HS-5 (cell line): ENCODE measurements at places on chromosomes 12 and 14.

DNA sequence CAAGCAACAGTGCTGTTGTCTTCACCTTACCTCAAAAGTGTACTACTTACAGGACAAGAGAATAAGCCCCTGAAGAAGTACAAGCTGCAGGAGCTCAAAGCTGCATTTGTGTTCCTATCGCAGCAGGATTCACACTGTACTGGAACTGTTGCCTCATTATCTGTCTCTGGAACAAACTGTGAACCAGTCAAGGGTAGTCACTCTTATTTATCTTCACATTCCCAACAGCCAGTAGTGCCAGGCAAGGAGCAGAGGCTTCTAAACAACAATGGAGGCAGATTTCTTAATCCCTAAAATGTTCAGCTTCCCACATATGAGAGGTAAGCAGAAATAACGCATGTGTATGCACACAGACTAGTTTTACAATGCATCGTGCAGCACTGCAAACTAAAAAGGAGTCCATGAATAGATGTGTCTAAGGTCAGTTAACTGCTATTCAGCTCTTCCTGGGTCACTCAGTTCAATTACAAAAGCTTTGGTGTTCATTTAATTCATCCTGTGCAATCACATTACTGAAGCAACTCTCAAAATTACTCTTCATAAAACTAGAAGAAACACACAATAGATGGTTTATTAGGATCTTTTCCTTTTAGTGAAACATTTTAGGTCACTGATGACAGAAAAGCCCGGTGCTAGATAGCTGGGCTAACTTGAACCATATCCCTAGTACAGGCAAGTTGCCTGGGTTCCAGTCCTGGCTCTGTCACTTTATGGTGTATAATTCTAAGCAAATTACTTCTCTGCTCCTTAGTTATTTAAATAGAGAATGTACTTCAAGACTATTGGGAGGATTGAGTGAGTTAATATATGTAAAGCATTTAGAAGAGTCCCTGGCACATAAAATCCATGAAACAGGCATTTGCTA, 2.7 kb downstream of the APPL2 start:
- no peak for DNase-seq

DNA sequence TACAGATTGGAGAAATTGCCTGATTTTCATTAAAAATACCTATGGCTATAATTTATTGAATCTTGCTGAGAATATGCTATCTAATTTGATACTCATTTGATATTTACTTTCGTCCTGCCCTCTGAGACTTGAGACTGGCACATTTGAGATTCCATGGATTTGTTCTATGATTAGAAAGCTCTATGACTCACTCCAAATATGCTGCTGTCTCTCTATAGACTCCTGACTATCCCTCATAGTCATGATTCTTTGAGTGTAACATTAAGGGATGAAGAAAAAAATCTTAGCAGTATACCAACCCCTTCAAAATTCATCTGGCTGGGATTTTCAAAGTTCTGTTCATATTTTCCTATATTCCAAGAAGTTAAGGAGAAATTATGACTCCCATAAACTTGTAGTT, 191.9 kb downstream of the LRIG3 start:
- no peak for DNase-seq

- DNase-seq: no peak
Measured at GRCh38 chr12:62379026-62379722, 87.5 kb upstream of the MON2 start.

- DNase-seq: no peak
Measured at GRCh38 chr12:125202421-125202820, 137.2 kb downstream of the AACS start.

DNA sequence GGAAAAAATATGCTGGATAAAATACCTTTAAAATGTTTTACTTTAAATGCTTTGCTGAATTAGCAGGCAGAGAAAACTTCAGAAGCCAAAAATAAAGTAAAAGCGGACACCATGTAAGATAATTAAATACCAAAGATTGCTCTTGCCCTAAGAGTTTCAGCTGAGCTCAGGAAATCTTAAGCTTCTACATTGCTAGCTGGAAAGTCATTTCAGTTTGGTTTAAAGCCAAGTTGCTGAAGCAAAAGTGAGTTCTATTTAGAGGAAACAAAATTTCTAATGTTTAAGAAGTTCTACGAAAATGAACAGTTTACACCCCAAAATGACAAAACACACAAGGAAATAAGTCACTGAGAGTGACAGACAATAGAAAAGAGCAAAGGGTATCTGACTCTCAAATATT, 310.0 kb downstream of the ADAMTS20 start:
- DNase-seq: no peak

DNA sequence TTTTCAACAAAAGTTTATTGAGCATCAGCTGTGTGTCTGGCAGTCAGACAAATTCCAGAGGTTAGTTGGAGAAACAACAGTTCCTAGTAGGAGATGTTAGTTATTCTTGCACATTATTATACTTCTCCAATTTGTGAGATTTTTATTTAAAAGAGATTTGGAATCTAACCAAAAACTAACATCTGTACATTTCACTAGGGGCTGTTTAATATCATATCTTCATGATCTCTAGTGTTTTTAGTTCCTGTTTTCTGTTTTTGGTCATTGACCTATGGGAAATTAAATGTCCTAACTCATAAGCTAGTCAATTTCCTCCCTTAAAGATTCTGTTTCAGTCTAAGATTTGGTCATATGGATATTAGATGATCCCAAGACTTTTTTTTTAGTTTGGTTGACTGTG, 34.1 kb upstream of the KLHDC2 start:
- no peak for DNase-seq

DNA sequence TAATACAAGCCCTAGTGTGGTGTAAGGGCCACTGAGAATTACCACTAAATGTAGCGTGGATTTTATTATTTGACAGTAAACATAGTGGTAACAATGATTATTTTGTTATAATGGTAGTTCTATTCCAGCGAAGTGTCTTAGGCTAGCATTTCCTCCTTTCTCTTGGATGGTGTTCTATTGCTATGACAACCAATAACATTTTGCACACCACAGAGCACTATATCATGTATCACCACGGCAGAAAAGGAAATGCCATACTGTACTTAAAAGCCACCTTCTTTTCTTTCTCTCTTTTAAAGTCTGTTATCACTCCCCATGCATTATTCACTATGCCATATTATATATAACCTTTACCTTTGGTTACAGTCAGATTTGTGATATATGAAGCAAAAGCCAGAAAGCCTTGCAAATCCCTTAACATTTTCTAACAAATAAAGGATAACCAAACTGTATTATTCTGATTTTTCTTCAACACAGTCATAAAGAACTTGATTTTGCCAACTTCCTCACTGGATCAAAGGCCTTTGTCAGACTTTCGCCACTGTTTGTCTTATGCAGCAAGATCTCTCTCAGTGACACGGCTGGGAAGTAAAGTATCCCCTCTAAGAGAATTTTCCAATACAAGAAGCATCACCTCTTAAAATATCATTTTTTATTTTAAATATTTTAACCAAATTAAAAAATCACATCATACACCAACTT, 195.8 kb downstream of the FOXN3 start:
- no peak for DNase-seq

DNA sequence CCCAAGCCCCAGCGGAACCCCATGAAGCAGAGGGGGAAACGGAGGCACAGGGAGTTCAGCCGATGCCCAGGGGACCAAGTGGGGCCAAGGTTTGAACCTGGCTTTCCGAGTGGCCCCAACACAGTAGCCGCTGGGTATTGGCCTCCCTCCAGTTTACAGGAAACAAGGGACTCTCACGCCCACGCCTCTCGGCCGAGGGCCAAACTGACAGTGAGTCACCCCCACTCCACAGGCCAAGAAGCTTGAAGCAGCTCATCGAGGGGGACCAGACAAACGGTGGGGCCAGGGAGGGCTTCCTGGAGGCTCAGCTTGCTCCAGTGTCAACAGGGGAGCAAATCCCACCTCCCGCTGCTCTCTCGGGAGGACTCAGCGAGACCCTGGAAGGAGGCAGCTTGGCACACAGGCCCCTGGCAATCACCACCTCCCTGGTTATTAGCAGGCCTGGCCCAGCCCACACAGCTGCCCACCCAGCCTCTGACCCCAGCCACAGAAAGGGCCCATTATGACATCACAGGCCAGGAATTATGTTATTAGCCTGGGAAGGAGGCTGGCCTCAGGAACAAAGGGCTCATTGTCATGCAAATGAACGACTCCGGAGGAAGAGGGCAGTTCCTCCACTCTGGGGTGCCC, 54.6 kb downstream of the NCOR2 start:
- peak; percentile 80 for DNase-seq

- DNase-seq: no peak
Measured at GRCh38 chr14:101877766-101878165, 86.6 kb upstream of the DYNC1H1 start.

GRCh38 chr14:95110178-95110577, 47.2 kb downstream of the DICER1 start:
- DNase-seq: no peak

DNA sequence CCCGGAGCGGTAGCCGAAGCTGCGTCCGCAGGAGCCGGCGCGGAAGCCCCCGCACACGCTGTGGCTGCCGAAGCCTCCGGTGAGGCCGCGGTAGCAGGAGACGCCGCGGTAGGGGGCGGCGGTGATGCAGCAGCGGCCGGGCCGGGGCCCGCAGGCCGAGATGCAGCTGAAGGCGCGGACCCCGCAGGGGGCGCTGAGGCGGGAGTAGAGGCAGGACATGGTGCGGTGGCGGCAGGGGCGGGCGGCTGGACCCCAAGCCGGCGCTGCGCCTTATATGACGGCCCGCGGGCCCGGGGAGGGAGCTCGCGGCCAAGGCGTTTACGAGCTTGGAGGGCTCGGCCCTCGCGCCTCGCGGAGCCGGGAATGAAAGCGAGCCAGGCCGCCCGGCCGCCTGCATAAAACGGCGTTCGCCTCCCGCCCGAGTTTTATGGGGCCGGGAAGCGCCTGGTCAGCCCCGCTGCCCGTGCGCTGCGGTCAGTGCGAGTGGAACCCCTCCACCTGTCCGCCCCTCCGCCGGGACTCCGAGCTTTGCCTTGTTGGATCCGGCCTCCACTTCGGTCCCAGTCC, 16.0 kb upstream of the KRT86 start:
- DNase-seq: no peak

- no peak for DNase-seq
Measured at GRCh38 chr14:93728651-93729016, 59.7 kb downstream of the PRIMA1 start.

DNA sequence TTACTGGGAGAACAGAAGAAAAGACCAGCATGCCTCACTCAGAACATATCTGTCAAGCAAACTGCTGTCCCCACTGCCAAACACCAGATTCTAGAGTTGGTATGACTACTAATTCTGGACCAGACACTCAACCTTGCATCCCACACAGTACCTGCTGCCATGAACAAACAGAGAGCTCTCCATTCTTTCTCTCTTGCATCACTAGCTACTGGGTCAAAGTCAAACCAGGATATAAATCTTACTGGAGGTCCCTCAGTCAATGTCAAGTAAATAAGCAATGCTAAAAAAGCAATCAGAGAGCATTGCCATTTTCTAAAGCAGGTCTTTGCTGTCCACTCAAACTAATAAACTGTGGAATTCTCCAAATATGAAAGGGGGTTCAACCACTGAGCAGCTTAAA, 452.4 kb upstream of the SEL1L start:
- no peak for DNase-seq

GRCh38 chr12:14307004-14307403, 58.5 kb upstream of the ATF7IP start:
- no peak for DNase-seq

DNA sequence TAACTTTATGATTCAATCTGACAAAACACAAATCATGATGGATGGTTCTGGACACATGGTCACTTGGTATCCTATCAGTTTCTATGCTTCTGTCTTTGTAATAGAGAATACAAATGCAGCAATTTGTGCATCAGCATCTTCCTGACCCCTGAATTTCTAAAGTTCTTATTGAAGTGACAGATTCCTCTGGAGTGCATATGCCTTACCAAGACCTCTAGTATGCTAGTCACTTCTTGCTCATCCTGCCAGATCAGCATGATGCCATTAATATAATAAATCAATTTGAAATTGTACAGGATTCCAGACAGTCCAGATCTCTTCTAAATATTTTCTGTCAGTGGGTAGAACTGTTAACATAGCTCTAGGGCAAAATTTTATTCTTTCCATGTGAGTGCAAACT, 40.6 kb upstream of the GLIPR1 start:
- no peak for DNase-seq

DNA sequence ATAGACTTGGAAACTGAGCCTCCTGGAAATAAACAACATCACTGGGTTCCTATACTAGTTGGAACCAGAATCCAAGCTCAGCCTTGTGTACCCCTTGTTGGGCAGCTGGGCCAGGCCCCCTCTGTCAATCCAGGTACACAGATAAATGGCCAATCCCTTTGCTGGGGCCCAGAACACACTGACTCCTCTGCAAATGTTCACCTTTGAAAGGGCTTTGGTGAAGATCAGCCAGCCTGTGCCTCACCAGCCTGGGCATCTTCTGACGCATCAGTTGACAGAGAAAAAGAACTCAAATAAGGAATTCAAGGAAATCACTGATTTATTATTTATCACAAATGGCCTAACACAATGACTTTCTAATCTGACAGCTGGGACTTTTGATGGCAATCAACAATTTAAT, 1090.2 kb downstream of the BCL11B start:
- no peak for DNase-seq

- no peak for DNase-seq
Measured at GRCh38 chr12:52942901-52943181, 6.1 kb upstream of the KRT18 start.

GRCh38 chr12:78181544-78182162, 351.0 kb downstream of the NAV3 start:
- no peak for DNase-seq

- no peak for DNase-seq
Measured at GRCh38 chr12:10018386-10018785, 8.0 kb downstream of the CLEC12B start.

DNA sequence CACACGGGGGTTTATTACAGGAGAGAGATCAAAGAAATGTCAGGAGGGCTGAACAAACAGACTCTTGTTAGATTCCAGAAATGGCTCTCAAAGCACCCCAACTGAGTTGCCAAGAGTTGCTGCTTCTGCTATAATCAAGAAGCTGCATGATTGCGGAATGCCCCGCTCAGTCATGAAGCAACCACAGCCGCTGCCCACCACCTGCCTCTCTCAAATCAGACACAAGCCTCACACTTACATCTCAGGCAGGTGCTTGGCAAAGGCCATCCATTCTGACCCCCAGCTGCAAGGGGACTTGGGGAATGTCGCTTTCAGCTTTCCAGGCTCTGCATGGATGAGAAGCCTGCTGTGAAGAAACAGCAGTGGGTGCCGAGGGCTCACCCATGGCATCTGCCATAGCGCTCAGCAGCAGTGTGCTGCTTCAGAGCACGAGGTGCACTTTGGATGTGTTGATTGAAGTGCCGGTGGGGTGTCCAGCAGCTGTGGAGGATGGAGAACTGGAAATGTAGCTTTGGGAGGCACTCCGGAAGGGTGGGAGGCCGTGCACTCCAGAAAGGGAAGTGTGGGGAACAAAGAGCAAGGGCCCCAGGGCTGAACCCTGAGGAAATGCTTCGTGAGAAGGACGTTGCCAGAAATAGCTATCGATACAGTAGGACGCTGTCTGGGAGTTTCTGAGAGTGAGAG, 37.7 kb downstream of the LRRC74A start:
- DNase-seq: no peak

DNA sequence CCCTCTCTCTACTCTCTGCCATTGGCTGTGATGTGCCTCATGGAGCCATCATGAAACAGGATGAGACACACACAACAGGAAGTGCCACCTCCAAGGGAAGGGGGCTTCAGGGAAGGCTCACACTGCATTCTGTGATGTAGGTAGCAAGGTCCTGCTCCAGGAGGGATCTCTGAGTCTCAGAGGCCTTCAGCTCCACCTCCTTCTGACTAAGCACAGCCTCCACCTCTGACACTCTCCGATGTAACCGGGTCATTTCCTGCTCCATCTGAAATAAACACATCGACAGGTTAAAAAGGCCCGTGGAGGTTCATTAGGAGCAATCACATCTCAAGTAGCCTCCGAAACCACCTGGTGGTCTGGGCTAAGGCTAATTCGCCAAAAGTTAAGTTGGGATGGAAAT, 93.3 kb downstream of the CIT start:
- no peak for DNase-seq
